ENCODE measurements at places on chromosomes 2 and 18.

GRCh38 chr2:186503827-186504606, 18.0 kb downstream of the ZC3H15 start:
- DNase-seq: no peak

DNA sequence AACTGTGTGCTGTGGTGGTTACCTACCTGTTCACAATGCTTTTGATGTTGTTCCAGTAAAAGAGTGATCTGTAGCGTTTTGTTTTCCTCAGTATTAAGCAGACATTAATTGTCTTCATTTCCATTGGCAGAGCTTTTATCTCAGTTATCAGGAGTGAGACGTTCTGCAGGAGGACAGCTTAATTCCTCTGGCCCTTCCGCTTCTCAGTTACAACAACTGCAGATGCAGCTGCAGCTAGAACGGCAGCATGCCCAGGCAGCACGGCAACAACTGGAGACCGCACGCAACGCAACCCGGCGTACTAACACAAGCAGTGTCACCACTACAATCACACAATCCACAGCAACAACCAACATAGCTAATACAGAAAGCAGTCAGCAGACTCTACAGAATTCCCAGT, 78.3 kb downstream of the KCMF1 start:
- DNase-seq: no peak

GRCh38 chr2:173195100-173195499, 119.5 kb downstream of the MAP3K20 start:
- DNase-seq: no peak

- DNase-seq: no peak
Measured at GRCh38 chr2:8440029-8440778, 241.7 kb upstream of the ID2 start.

DNA sequence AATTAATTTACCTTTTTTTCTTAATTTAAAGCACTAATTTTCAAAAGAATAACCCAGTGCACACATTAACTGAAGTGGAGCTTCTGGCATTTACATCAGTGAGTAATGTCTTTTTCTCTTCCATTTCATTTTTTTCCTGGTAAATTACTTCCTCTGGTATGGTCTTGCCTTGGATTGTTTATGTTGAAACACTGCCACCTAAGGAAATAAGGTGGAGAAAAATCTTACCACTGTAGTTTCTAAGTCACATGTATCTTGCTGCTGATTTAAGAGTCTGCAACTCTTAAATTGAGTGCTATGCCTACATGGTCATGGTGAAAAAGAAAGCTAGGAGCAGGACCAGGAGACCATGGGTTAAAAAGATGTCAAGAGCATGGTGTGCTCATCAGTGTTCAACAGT, 51.0 kb downstream of the TTC27 start:
- no peak for DNase-seq
